ENCODE measurements at places on chromosomes 1 and 21.

GRCh38 chr1:53807916-53808315 lies 30.2 kb downstream of the NDC1 start:
- DNase-seq = no peak

DNA sequence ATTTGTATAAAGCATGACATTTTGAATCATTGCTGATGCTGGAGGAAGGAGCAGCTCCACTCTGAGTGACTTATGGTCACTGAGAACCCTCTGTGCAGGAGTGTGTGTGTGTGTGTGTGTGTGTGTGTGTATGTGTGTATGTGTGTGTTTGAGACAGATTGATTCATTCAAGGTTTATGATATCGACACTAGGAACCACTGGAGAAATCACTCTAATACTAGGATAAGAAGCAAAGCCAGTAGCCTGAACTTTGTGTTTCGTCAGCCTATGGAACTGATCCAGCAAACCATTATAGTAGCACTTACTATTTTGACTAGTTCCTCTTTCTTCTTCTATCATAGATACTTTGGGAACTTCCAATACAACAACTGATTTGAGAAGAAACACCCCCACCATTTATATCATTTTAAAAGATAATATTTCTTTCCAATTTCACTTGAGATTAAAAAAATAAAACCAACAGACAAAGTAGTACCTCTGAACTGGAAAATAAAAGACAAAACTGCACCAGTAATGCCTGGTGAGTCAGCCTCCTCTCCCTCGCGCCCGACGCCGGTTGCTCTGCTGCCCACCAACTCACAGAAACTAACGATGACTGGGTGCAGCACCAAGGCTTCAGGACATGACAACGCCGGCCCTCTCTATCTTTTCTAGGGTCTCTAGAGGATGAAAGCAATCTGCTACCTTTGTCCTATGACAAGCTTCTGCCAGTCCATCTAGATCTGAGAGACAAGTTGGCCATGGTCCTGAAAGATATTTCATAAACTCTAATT lies 20.9 kb downstream of the SLAMF1 start:
- peak; percentile 58 for DNase-seq

DNA sequence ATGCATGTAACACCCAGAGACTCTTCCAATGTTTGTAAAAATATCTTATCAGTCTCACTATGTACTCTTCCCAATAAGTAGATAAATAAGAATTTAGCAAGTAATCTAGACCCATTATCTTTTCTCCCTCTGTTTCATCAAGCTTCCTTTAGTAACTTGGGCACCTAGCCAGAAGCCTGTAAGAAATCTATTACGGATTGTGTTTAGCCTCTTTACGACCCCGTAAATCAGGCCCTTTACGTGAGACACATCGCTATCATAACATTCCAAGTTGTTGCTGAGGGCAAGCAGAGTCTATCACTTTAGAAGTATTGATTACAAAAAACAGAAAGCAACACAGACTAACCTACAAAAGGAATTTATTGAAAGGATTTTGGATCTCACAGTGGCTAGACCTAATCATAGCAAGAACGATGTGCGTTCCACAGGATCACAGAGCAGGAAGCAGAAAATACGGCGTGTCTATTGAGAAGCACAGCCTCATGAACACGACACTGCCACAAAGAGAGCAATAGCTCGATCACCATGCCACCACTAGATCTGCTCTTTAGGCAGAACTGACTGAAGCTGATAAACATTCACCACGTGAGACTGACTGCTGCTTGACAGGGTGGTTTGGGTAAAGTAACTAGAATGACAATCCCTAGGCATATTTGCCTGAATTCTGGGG lies 922.1 kb downstream of the AMY1C start:
- DNase-seq = no peak

GRCh38 chr21:29805105-29805504 lies 134.7 kb downstream of the GRIK1 start:
- no peak for DNase-seq

DNA sequence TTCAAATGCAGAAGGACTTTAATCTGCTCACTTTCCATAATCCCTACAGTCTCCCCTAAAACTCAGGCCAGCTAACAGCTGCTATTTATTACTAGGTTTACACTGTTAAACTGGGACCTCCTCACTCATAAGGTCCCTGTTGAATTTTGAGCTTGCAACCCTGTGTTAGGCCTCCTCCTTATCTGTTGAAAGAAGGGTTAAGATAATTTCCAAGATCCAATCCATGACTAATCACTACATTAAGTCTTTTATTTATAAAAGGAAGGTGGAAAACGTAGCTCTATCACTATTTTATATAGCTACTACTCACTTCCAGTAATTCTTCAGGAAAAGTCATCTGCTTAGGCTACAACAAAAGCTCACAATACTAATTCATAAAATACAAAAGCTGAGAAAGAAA lies 79.5 kb downstream of the EVI5 start:
- DNase-seq = no peak

- no peak for DNase-seq
Observed at GRCh38 chr1:14369526-14370213, 228.8 kb upstream of the KAZN start.

DNA sequence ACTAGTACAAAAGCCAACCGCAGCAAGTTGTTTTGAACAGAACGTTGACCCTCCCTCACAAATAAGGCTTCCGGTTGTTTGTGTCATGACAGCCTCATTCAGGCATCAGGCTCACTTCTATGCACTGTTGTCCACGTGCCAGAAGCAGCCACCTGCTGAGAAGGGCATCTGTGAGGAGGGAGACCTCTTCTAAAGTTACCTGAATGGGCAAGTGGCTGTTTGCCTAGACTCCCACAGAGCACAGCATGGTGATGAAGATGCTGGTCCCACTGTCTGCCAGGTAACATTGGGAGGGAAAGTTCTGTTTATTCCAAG lies 176.1 kb downstream of the CLIC6 start:
- DNase-seq = no peak

- peak; percentile 81 for DNase-seq
Observed at GRCh38 chr1:19476450-19477190, 8.7 kb downstream of the CAPZB start.

- DNase-seq = no peak
Observed at GRCh38 chr21:26107429-26107828, 63.1 kb downstream of the APP start.

DNA sequence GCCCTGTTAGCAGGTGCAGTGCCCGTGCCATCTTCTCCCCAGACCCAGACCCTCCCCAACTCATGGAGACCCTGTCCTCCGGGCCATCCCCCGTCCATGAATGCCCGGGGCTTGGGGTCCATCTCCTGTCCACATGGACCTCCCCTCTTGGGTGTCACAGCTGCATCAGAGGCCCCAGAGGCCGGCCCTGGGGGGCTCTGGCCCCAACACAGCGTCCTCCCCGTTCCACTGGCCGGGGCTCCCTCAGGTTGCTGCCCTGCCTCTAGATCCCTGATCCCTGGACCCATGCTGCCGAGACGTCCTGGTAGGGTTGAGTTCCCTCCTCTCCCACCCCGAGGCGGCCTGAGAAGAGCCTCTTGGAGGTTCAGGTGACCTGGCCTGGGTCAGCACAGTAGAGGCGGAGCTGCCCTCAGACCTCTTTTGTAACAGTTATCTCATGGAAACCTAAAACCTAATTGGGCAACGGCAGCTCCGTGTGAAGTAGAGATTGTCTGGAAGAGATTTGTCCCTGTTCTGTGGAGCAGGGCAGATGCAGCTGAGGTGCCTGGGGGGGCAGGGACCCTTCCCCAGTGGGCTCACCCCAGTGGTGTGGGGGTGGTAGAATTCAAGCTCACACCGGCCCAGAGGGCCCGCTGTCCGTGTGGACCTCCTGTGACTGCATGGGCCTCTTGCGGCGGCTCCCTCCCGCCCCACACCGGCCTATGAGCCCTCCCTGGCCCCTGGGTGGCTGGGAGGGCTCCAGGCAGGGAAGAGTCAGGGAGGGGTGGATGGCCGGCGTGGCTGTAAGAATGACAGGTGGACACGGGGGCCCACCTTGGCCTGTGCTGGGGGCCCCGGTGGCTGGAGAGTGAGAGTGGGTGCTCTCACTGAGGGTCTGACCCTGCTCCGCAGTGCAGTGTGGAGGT lies 56.1 kb downstream of the SKI start:
- no peak for DNase-seq

- no peak for DNase-seq
Observed at GRCh38 chr1:247115141-247115510, 11.0 kb upstream of the ZNF669 start.

DNA sequence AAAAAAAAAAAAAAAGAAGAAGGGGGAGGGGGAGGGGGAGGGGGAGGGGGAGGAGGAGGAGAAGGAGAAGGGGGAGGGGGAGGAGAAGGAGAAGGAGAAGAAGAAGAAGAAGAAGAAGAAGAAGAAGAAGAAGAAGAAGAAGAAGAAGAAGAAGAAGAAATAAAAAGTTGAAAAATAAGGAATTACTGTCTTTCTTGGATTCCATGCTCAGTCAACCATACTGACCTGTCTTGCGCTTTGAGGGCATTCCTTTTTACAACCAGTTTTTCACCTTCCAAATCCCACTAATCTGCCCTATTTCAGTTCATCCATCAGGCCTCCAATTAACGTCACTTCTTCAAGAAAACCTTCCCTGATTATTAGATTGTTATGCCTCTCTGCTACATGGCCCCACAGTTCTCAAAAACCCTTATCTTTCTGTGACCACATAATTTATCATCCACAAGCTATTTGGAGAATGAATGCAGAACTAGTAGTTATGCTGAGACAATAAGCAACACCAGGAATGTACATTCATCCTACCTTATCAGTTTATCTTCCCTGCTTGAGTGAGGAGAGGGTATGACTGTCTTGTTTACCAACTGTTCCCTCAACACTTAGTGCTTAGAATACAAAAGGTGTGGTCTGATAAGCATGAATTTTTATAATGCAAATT lies 57.5 kb upstream of the GUCA2A start:
- DNase-seq = no peak

DNA sequence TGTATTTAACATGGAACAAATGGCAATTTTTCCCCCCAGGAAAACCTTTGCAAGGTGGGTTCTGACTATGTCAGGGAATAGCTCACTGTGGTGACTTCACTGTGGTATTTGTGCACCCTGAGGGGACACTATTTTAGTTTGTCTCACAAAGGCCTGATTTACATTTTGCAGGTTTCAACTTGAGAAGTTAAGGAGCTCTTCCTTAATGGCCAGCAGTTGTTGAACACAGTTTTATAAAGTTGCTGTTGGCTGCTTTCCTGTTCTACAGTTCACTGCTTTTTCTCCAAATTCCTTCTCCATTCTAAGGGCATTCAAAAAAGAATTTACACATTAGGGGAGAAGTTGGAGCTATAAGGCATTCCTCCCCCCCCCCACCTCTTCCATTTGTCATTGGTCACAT lies 4.6 kb downstream of the LAMC1 start:
- peak; percentile 41 for DNase-seq

DNA sequence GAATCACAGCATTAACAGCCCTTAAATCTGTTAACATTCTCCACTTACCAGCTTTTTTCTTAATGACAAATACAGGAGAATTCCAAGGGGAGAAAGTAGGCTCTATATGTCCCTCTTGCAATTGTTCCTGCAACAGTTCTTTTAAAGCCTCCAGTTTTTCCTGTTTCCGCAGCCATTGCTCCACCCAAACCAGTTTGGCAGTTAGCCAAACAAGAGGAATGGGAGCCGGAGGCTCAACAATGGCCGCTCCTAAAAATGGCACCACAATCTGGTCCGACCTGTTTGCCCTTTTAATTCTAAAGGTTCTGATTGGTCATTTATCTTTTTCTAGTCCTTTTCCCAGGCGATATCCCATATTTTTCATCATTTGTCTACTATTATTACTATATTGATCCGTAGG lies 14.0 kb upstream of the L1TD1 start:
- no peak for DNase-seq

GRCh38 chr1:16971341-16972188 lies 8.9 kb downstream of the MFAP2 start:
- DNase-seq = no peak

GRCh38 chr1:231046730-231047395 lies 6.8 kb upstream of the FAM89A start:
- DNase-seq = no peak

- DNase-seq = peak; percentile 91
Observed at GRCh38 chr1:32247983-32248889, 1.2 kb downstream of the FAM167B start.

- DNase-seq = no peak
Observed at GRCh38 chr1:154856049-154856448, 14.0 kb downstream of the KCNN3 start.

- DNase-seq = no peak
Observed at GRCh38 chr1:98130408-98130807, 209.6 kb upstream of the DPYD start.

DNA sequence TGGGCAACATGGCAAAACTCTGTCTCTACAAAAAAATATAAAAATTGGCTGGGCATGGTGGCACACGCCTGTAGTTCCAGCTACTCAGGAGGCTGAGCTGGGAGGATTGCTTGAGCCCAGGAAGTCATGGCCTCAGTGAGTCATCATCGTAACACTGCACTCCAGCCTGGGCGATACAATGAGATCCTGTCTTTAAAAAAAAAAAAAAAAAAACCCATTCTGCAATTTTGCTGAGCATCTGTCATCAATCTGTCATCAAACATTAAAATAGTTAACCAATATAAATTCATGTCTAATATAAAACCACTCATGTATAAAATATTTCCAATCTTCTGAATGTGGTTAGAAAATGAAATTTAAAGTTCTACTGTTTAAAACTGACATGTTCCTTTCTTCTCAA lies 56.9 kb downstream of the LPAR3 start:
- no peak for DNase-seq

DNA sequence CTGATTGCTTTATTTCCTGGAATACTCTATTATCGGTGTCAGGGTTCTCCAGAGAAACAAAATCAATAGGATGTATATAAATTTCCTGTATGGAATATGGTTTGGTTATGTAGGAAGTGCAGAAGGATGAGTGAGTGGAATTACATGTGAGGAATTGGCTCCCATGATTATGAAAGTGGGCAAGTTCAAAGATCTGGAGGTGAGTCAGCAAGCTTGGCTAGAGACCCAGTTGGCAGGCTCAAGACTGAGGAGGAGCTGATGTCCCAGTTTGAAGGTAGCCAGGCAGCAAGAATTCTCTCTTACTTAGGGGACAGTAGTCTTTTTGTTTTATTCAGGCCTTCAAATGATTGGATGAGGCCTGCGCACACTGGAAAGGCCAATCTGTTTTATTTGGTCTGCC lies 57.5 kb downstream of the MAP3K7CL start:
- no peak for DNase-seq

DNA sequence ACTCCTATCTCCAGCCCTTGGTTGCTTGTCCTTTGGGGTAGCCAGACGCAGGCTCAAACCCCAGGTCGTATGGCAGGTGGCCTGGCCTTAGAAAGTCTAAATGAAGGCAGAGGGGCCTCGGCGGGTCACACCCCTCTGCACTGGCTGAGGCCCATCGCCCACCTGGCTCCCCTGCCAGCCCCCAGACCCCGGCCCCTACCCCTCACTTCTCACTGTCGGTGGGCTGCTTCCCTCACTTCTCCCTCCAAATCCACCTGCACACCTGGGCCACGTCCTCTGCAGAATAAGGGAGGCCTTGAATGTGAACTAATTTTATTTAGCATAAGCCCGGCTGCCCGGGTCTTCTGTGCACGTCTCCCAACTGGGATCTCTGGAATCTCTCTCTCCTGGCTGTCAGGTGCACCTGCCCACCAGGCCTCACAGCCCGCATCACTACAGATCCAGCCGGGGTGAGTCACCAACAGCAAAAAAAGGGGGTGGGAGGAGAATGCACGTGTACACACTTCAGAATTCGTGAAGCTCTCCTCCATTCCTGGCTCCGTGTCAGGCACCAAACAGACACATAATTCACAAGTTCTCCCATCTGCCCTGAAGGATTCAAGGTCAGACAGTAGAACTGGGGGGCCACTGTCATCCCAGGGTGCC lies 107.5 kb upstream of the SIM2 start:
- DNase-seq = no peak

- peak; percentile 96 for DNase-seq
Observed at GRCh38 chr1:183590244-183591191, at the start of gene NCF2. TSS of gene NCF2 (minus strand) at chr1:183590459. CDS start at chr1:183590329, 130 bp downstream.

- DNase-seq = no peak
Observed at GRCh38 chr1:161133220-161133740, 813 bp upstream of the DEDD start.

Data from GM12865 (cell line).